ENCODE measurements at places on chromosomes 3 and 15. TPM values are rescaled to one million over a fixed set of nuclear protein-coding genes. Genes with fewer than 3 reads are reported as not detected.

Gene CRTC3
- 4.7 TPM for total RNA-seq

Gene DYNC1LI1
- total RNA-seq: 45.0 TPM

Gene WDR72
- total RNA-seq: not detected

Gene THOC7
- 25.8 TPM for total RNA-seq

Gene C3orf70
- total RNA-seq: 1.8 TPM

Gene GABRR3
- not detected for total RNA-seq

Gene OXNAD1
- 11.1 TPM for total RNA-seq

Gene CISH
- total RNA-seq: 0.90 TPM

Gene FBLN2
- total RNA-seq: 10.8 TPM

Gene CEP19
- total RNA-seq: 1.7 TPM

Gene GPR62
- total RNA-seq: not detected

Gene GREM1
- 848 TPM for total RNA-seq

Gene ALS2CL
- total RNA-seq: 1.4 TPM

Gene FOXB1
- total RNA-seq: not detected

Gene SAMD7
- total RNA-seq: not detected

Gene LIPH
- total RNA-seq: 0.36 TPM

Gene TICRR
- total RNA-seq: 3.0 TPM

Gene SLC22A13
- total RNA-seq: under 0.01 TPM

Gene PPP1R2
- 36.0 TPM for total RNA-seq

Gene CELSR3
- total RNA-seq: 0.18 TPM

Gene CPA3
- total RNA-seq: not detected

Gene VIPR1
- not detected for total RNA-seq

Gene SH3GL3
- not detected for total RNA-seq

Gene MASP1
- total RNA-seq: 13.1 TPM
